ENCODE measurements at places on chromosomes 5 and 9.

DNA sequence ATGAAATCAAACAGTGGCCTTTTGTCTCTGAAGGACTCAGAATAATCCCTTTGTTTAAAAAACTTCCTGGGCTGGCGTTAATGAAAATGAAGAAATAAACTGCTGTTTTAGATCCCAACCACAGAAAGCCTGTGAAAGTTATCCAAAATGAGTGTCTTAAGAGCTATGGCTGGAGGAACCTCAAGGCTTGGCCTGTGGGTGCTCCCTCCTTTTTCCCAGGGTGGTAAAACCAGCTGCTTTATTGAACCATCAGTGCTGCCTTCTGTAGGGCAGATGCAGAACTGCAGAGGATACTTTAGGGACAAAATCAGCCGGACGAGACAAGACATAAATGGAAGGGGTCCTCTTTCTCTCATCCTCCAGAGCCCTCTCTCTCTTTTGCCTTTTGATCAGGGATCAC is 100.9 kb downstream of the SMARCA2 start:
- peak; percentile 61 for DNase-seq

GRCh38 chr9:28909526-28909925 is 1336.2 kb upstream of the C9orf72 start:
- no peak for DNase-seq

DNA sequence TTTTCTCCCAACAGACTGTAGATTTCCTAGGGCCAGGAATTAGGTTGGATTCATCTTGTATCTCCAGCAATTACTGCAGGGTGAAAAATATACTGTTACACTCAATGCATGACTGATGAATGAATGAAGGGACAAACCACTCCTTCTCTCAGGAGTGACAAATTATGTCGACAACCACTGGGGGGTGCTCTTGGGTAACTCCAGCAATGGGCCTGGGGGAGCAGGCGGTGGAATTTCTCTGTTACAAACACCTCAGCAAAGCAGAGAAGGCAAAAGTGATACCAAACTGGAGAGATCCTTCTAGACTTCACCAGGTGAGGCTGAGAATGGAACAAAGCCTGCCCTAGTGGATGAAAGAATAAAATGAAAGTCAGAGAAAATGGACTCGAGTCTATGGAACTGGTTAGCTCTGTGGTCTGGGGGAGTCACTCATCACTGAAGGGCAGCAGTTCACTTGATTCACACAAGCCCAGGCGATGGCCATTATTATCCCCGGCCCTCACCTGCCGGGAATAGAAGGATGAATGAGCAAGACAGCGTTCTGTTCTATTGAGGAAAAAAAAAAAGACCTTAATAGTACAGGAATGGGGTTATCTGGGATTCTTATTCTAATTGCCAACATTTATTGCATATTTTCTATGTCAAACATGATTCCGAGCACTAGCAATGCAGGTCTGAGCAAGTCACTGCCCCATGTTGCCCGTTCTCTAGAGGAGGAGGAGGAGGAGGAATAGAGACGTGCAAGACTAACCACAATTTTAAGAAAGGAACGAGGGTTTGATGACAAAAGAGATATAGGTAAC is 341.1 kb downstream of the ASTN2 start:
- DNase-seq, result peak; percentile 76

GRCh38 chr9:860706-861105 is 19.2 kb downstream of the DMRT1 start:
- no peak for DNase-seq

GRCh38 chr5:28512648-28513047 is 1474.3 kb upstream of the CDH9 start:
- DNase-seq, result no peak

Data from H7 (cell line).